Activated gamma-delta T cell (primary cell): ENCODE measurements at places on chromosomes 1 and 21.

DNA sequence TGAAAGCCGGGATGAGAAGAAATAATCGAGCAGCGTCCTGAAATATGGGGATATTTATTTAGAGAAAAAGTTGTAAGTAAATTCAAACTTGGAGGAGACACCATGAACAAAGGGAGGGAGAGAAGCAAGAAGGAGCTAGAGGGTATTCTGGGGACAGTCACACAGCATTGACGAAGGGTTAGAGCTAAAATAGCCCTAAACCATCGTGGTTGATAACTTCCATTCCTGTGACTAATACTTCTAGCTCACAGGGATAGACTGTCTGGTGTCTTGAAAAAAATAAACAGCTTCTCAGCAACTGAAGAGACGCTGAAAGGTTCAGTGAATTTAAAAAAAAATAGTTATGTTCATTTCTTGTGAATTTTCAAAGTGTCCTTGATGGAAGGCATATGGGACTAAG lies 86.7 kb downstream of the LRRC53 start:
- no peak for DNase-seq

DNA sequence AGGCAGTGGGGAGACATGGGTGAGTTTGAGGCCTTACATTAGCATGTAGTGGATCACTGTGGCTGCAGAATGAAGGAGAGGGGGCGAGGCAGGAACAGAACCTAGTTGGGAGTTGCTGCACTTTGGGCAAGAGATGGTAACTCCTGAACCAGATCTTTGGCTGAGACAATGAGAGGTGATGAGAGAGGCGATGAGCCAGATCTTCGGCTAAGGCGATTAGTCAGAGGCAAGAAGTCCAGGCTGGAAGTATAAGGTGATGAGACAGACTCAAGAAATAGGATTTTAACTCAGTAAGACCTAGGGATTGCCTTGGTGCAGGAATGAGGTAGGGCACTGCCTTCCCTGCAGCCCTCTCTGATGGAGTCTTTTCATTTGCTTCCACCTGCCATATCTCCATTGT lies 9.1 kb upstream of the ARTN start:
- DNase-seq = no peak

DNA sequence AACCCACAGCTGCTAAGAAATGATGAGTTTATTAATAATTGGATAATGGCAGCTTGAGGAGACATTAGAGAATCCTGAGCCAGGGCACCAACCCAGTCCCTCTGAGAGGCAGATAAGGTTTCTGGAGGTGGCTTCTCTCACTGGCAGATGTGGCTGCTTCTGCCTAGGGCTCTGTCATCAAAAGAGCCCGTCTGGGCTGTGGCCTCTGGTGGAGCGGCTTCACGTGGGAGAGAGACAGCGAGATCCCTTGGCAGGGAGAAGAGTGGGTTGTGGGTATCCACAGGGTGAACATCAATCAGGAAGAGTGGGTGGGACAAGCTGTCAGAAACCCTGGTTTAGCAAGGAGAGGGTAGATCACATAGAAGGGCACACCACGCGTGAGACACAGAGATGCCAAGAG lies 30.0 kb downstream of the VWA5B1 start:
- DNase-seq = no peak

DNA sequence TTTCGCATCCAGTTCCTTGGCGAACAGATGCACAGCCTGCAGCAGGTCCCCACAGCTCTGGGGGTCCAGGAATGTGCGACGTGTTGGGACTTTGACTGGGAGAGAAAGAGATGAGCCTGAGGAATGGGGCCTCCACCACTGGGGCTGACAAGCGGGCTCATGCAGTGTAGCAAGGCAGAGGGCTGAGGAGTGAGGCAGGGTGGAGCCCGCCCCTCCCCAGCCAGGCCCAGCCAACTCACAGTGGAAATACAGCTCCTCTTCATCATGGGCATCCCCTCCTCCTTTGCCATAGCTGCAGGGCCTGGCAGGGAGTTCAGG lies 30.7 kb downstream of the CDCA8 start:
- DNase-seq = no peak

DNA sequence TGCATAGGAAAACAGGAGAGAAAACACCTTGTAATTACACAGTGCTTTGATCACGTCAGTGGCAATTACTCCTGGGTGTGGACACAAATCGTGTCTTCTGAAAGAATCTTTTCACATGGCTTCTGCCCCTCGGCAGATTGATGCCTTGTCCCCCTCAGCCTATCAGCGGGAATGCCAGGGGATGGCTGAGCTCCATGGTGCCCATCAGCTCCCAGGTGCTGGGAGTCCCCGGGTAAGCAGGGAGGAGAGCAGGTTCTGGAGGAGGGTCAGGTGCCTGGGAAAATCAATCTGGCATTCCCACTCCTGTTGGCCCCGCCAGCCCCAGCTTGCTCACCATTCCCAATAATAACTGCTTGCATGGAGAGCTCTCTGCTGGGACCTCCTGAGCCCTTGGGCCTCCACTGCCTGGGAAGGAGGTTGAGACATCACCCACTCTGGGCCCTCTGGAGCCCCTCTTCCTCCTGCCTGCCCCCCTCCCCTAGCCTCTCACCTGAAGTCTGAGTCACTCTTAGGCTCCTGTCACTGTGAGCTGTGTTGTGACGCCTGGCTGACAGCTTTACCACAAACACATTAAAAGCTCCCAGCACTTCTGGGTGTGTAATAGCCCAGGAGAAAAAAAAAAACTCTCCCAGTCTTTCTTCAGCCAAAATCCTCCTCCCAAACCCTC lies 4.9 kb downstream of the CAMK2N1 start:
- no peak for DNase-seq

DNA sequence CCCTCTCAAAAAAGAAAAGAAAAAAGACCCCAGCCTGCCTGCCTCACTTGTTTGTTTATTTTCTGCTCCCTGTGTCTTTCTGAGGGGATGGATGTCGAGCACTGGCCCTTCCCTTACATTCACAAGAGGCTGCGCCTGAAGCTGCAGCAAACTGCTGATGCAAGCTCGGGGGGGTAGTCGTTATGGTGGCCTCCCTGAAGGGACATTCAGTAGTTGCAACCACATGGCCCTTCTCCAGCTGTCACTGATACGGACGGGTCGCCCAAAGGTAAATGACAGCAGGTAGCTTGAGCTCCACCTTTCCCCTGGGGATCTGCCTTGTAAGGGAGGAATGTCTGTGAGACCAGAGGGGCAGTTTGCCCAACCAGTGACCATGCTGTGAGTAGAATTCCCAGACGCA lies 17.7 kb downstream of the PLEKHM2 start:
- DNase-seq = no peak

GRCh38 chr1:225446595-225446960 lies 18.7 kb upstream of the LBR start:
- no peak for DNase-seq

GRCh38 chr1:246875041-246876026 lies 56.4 kb downstream of the AHCTF1 start:
- no peak for DNase-seq

GRCh38 chr1:114270282-114270681 lies 116.6 kb upstream of the SYT6 start:
- no peak for DNase-seq

DNA sequence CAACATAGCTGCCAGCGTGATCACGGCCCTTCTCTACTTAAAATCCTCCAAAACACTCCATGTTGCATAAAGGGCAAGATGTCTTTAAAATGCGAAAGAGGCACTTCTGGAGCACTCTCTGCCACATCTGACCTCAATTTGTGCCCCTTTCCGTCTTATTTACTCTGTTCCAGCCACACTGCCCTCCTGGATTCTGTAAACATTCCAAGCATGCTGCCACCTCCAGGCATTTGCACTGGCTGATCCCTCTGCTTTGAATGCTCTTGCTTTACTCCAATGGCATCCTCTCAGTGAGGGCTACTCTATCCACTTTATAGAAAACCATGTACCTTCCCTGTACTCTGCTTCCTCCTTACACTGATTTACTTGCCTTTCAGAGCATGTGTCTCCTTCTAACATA lies 5.3 kb upstream of the RGS7 start:
- DNase-seq = no peak

GRCh38 chr1:40840526-40841323 lies 21.4 kb downstream of the CITED4 start:
- no peak for DNase-seq

- no peak for DNase-seq
Observed at GRCh38 chr1:70204600-70204999, 779 bp downstream of the LRRC40 start.

- DNase-seq = no peak
Observed at GRCh38 chr1:68168545-68169171, 63.7 kb downstream of the WLS start.

DNA sequence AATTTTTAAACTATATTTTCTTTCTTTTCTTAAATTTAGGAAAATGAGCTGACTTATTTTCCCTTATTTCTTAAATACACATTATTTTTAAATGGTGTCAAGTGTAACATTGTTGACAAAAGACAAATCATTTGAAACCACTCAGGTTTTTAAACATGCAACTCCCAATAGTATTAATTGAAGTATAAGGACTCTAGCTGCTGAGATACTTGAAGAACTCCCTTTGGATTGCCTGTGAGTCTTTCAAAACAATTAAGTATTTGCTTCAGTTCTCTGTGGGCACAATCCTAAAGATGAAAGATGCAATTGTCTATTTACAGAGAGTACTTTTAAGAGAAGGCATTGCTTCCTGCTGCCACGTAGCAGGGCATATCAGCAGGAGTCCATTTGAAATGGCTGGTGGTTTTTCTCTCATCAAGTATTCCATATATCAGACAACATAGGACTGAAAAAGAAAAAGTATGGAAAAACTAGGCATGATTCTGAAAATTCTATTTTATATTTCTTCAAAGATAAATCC lies 373.4 kb downstream of the NEGR1 start:
- DNase-seq = no peak

DNA sequence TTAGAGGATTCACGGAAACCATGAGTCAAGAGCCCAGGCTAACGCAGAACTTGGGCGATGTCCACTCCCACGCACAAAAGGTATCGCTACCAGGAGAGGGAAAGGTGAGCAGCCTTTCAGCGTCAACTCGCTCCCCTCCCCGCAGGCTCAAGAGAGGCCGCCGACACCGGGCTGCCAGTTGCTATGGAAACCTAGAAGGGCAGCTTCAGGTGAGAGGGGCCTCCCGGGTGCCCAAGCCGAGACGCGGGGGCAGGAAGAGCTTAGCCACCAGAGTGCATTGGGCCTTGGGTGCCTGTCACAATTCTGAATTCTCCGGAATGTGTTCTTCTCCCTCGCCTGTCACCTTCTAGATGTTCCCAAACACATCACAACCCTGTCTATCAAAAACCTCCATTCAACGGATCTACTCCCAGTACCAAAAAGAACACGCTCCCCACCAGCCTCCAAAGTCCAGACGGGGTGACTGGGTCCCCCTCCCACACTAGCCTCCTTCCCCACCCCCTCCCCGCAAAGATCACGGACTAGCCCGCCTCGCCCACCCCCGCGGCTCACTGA lies 694 bp downstream of the MEAF6 start:
- DNase-seq = no peak

GRCh38 chr1:24248859-24249258 lies 61.8 kb upstream of the IFNLR1 start:
- DNase-seq = no peak

- DNase-seq = no peak
Observed at GRCh38 chr1:27122652-27123051, 32.3 kb downstream of the SLC9A1 start.

DNA sequence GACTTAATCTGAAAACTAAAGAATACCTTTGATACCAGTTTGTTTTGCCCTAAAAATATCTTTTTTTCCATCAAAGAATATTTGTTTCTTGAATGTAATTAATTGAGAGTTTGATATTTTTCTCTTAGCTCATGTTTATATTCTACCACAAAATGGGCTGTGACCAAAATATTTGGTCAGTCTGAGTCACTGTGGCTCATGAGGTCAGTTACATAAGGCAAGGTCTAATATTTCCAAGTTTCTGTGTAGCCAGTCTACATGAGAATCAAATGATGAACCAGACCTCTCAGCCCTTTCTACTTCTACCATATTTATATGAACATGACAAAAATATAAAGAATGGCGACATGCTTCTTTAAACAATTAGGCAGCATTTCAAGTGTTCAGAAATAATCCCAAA lies 83.0 kb upstream of the IVNS1ABP start:
- no peak for DNase-seq

- no peak for DNase-seq
Observed at GRCh38 chr1:29361686-29362085, 125.4 kb downstream of the PTPRU start.

DNA sequence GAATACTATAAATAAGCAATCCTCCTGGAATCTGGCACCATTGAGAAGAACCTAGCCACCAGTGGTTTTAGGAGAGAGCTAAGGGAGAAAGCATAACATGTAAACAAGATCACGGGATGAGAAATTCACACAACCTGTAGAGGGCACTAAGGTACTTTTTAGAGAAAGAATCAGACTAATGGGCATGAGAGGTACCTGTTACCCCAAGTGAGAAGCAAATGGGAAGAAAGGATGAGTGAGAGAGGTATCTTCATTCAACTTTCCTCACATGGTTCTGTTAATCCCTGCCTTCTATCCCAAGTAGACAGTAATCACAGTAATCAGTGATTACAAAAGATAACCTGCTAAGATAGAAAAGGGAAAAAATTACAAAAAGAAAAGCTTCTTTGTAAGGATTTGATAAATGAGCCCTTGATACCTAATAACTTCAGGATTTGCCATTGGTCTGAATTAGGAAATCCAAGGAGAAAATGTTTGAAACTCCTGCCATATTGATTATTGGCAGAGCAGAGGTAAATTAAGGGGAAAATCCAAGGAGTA lies 251.1 kb upstream of the ADGRL2 start:
- DNase-seq = no peak

GRCh38 chr1:172293429-172293828 lies 127.1 kb upstream of the C1orf105 start:
- DNase-seq = no peak

GRCh38 chr1:217969428-217969827 lies 315.7 kb upstream of the RRP15 start:
- no peak for DNase-seq

DNA sequence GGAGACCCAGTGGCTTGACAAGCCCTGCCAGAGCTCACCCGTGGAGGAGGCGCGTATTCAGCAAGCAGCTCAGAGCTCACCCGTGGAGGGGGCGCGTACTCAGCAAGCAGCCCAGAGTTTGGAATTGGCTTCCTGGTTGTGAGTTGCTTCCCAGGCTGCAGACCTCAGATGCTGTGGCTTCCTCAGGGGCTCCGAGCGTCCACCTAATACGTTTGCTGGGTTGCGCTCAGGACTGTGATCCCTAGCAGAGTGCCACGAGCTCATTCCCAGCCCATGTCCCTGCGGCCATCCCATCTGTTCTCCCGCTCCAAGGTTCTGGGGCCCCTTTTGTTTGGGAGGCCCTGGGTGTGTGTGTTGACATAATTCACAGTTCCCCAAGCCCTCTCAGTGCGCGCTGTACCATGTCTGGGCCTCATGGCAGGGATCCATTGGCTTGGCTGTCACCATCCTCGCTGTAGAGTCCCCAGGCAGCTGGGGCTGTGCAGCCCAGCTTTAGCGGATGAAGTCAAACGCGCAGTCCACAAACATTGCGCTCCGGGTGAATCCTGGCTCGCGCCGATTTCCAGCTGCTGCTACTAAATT lies 3.6 kb downstream of the AJAP1 start:
- DNase-seq = no peak

GRCh38 chr1:211082824-211083223 lies 51.1 kb downstream of the KCNH1 start:
- no peak for DNase-seq

- no peak for DNase-seq
Observed at GRCh38 chr1:160419838-160420169, 19.4 kb downstream of the VANGL2 start.

GRCh38 chr1:93712741-93713140 lies 31.1 kb upstream of the BCAR3 start:
- DNase-seq = no peak

GRCh38 chr1:214678386-214678785 lies 75.4 kb downstream of the CENPF start:
- no peak for DNase-seq
